Amniotic epithelial cell (primary cell): ENCODE measurements at places on chromosomes 2 and 18.
A peak's percentile ranks its signal among the peaks of the same experiment; 100 is the strongest.

DNA sequence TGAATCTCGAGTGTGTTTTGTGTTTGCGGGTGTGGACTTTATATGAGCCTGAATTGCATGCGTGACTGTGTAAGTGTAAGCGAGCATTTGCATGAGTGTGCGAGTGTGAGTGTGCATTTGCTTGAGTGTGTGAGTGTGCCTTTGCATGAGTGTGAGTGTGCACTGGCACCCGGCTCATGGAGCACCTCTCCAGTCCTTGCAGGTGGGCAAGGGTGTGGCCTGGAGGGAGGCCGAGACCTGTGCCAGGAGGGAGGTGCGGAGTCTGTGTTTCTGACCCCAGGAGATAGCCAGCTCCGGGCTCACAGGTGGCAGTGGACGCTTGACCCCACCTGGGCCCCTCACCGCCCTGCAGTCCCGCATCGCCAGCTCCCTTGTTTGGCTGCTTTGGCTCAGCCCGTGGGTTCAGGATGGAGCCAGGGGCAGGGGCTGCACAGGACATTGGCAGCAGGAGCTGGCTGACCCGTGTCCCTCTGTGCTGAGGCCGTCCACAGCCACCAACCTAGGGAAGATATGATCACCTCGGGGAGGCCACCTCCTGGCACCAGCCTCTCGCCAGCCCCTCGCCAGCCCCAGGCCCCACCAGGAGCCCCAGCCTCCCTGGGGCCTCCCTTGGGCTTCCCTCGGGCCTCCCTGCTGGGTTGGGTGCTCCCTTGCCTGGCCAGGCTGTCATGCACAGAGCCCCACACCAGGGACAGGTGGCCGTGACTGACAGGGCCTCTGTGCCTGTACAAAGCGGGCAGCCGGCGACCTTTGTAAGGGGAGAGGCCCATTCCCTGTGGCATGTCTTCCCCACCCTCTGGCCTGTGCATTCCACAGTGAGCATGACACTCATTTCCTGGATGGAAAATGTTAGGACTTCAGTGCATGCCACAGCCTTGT lies 81.6 kb downstream of the PTGR3 start:
- no peak for DNase-seq

GRCh38 chr2:132615329-132616085 lies 54.5 kb downstream of the LYPD1 start:
- DNase-seq: no peak

GRCh38 chr18:60873708-60874107 lies 459.5 kb upstream of the CDH20 start:
- no peak for DNase-seq

- no peak for DNase-seq
Measured at GRCh38 chr2:43435746-43436145, 160.1 kb downstream of the THADA start.

DNA sequence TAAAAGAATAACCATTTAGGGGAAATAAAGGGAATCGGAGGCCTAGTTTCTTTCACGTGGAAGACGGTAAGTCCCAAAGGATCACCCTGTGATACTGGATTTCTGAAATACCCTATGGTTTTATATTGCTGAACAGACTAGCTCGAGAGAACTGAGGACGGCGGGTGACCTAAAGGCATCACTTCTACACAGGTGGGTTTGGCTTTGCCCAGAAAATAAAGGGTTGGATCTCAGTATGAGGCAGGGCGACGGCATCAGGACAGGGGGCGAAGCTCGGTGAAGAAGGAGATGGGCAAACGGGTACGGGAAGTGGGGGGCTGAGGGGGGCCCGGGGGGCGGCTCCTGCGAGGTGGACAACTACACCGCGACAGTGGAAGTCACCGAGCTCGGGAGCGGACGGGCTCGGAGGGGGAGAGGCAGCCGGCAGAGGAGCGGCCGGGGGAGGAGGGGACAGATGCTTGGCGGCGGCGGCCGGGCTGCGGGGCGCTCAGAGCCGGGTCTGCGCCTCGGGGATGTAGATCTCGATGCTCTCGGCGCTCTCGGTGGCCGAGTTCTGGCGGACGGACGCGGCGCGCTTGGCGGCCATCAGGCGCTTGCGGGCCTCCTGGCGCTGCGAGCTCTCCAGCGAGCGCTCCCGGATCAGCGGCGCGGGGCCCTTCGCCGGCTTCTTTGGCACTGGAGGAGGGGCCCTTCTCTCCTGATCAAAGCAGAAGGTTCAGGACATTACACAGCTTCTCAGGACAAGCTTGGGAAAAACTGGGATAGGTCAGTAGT lies 48.9 kb downstream of the TGIF1 start:
- peak; percentile 28 for DNase-seq
